ENCODE measurements at places on chromosomes 16 and 17.

DNA sequence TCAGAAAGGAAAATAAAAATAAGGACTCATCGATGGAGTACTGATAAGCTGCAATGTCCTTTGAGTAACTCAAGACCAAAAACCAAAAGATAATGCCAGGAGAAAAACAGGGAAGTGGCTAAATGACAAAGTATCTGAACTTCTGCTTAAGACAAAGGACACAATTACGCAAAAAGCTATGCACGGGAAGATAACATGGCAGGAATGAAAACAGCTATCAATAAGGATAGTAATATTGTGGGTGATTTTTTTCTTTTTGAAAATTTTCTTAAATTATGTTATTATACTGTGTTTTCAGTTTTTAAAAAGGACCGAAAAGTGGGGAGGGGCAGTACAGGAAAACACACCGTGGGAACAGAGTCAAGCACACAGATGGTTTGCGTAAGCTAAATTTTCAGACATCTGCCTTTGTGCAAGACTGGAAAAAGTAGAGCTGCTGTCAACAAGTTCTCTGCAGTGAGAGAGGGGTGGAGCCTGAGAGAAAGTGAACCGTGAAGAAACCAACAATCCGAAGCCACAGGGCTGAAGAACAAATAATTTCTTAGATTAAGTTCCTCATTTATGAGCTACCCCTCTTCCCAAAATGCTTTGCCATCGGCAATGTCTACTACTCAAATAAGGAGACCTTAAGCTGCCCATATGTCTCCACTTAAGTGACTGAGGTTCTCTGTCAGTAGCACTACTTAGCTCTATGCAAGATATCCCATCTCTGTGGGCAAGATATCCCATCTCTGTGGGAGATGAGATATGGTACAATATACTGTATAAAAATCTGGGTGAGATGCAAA is 99.9 kb upstream of the CORO6 start:
- no peak for DNase-seq
- H3K36me3 ChIP-seq, result no peaks in the 10 kb centered on the region
- H3K27ac ChIP-seq, result no peak overlapping the region
- H3K27me3 ChIP-seq, result no peaks in the 10 kb centered on the region
- no peak overlapping the region for H3K4me3 ChIP-seq

- no peaks in the 10 kb centered on the region for H3K36me3 ChIP-seq
- no peaks in the 10 kb centered on the region for H3K27me3 ChIP-seq
- no peak for DNase-seq
- no peaks in the 10 kb centered on the region for H3K4me1 ChIP-seq
- H3K4me3 ChIP-seq, result peak overlapping the region; percentile 80
Observed at GRCh38 chr17:50149091-50149416, 1.4 kb downstream of the PPP1R9B start.

- H3K36me3 ChIP-seq, result no peaks in the 10 kb centered on the region
- no peaks in the 10 kb centered on the region for H3K27me3 ChIP-seq
- peak; percentile 90 for DNase-seq
- no peaks in the 10 kb centered on the region for H3K4me1 ChIP-seq
- peak overlapping the region; percentile 64 for H3K27ac ChIP-seq
- H3K4me3 ChIP-seq, result no peak overlapping the region
Observed at GRCh38 chr16:75238132-75238852, 13.1 kb downstream of the BCAR1 start.

DNA sequence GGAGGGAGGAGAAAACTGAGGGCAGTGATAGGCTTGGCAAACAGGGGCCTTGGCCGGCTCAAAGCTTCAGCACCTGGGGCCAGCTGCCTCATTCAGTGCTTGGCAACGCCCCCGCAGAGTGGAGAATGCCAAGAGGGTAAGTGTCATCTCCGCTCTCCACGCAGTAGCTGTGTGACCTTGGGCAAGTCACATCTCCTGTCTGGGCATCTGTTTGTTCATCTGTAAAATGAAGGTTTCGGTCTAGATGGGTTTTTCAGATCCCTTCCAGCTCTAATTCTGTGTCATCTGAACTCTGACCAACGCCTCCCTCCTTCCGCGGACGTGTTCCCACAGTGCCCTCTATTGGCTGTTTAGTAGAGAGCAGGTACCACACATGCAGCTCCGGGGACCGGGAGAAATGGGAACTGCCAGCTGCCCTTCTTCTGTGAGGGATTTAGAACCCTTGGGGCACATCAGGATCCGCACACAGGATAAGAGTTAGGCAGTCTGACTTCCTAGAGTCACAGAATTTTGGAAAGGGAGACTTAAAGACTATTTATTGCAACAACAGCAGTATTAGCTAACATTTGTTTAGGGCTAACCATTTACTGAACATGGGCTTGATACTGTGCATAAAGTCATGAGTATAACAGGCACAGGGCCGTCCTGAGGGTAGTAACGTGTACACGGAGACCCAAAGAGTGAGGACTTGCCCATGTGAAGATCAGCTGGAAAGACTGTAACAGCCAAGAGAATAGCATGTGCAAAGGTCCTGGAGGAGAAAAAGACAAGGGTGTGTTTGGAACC is 26.8 kb downstream of the GP2 start:
- H3K4me3 ChIP-seq, result no peak overlapping the region
- no peaks in the 10 kb centered on the region for H3K27me3 ChIP-seq
- no peak overlapping the region for H3K27ac ChIP-seq
- H3K36me3 ChIP-seq, result no peaks in the 10 kb centered on the region
- no peaks in the 10 kb centered on the region for H3K4me1 ChIP-seq

Measured in aorta (tissue), 5 donors.